ENCODE measurements at places on chromosomes 2 and 18.

DNA sequence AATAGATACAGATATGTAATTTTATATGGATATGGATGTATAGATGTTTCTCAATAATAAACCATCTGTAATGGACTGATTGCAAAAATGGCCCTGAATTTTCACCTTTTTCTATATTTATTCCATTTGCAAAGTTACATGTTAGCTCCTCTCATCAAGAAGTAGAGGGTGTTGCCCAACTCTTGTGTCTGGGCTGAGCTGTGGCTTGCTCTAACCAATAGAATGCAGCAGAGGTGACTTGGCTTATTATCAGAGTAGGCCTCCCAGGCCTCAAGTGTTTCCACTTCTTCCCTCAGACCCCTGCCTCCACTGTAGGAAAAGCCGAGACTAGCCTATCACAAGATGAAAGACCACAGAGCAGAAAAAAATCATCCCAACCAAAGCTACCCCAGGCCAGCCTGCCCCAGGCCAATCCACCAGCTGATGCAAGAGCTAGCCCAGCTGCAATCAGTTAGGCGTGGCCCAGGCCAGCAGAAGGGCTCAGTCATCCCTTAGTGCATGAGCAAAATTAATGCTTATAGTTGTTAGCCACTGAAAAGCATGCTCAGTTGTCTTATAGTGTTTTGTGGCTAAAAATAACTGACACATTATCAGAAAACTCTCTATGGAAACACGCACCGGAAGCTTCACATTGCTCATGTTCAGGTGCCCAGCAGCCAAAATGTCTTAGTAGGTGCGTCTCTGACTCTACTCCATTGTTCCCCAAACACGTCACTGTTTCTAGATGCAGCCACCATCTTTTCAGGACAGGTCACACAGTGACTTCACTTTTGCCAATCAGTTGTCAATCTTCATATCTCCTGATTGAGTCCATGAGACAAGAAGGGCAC, 464.0 kb downstream of the FBXO15 start:
- no peak overlapping the region for H3K27ac ChIP-seq
- H3K4me1 ChIP-seq: peaks cover 37% of the 10 kb centered on the region
- no peaks in the 10 kb centered on the region for H3K36me3 ChIP-seq
- no peak for DNase-seq

DNA sequence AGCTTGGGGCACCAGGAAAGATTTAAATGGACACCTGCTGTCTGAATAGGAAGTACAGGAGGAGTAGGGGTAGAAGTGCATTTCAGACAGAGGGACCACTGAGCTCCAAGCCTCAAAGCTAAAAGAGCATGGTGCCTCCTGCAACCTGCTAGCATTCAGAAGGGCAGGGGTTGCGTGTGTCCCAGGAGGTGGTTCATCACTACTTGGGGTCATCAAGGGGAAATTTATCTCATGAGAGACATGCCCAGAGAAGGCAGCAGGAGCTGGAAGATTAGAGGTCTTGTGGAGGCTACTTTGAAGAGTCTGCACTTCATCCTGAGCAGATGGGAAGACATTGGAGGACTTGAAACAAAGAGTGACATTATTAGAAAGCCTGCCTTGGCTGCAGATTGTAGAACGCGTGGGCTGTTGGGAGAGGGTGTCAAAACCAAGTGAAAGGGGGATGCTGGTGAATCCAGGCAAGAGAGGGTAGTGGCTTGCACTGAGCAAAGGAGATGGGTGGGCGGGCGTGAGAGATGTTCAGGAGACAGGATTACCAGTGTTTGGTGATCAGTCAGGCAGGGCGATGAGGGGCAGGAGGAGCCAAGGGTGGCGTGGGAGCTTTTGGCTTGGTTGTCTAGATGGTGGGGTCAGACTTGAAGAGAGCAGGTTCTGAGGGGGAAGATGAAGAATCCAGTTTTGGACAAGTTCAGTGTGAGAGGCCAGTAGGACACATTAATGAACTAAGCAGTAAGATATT, 154.0 kb downstream of the DYSF start:
- H3K4me1 ChIP-seq: peaks cover 40% of the 10 kb centered on the region
- H3K4me3 ChIP-seq: no peak overlapping the region
- H3K27ac ChIP-seq: no peak overlapping the region
- H3K27me3 ChIP-seq: peaks cover 32% of the 10 kb centered on the region
- no peaks in the 10 kb centered on the region for H3K36me3 ChIP-seq

DNA sequence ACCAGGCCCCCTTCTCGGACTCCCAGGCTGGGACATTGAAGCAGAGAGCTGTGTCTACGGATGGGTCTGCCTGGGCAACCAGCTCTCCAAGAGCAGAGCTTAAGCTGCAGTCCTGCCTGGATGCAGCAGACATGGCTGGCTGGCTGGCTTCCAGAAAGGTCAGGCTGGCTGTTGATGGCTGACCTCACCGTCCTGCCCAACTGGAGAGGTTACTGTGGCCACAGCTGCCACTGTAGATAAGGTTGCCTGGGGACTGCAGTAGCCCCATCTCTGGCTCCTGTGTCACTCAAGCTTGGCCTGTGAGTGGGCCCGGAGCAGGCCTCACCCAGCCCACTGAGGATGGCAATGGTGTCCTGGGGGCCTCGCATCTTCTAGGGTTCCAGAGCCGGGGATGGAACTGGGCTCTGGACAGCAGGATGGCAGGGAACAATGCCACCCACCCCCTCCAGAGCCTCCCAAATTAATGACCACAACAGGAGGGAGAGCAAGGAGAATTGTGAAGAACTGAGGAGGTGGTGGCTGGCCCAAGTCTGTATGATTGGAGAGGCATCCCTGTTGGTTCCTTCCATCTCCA, 37.0 kb upstream of the FOSL2 start:
- no peak overlapping the region for H3K27ac ChIP-seq
- H3K36me3 ChIP-seq: no peaks in the 10 kb centered on the region
- peaks cover 60% of the 10 kb centered on the region for H3K4me1 ChIP-seq
- peak; percentile 45 for DNase-seq
- peaks cover 4% of the 10 kb centered on the region for H3K27me3 ChIP-seq

GRCh38 chr2:237923481-237924163, 43.2 kb upstream of the UBE2F start:
- H3K4me1 ChIP-seq: no peaks in the 10 kb centered on the region
- peaks cover 12% of the 10 kb centered on the region for H3K27me3 ChIP-seq
- no peaks in the 10 kb centered on the region for H3K36me3 ChIP-seq
- no peak overlapping the region for H3K27ac ChIP-seq
- DNase-seq: peak; percentile 91
- no peak overlapping the region for H3K4me3 ChIP-seq

DNA sequence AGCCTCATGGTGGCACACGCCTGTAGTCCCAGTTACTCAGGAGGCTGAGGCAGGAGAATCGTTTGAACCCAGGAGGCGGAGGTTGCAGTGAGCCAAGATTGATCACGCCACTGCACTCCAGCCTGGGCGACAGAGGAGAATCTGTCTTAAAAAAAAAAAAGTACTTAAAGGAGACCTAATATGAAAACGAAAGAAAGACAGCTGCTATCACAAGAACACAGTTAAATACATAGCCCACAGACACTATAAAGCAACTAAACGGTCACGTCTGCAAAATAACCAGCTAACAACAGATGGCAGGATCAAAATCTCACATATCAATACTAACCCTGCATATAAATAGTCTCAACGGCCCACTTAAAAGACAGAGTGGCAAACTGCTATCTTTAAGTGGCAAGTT, 43.9 kb upstream of the TACR1 start:
- H3K4me1 ChIP-seq: no peaks in the 10 kb centered on the region
- H3K27me3 ChIP-seq: no peaks in the 10 kb centered on the region
- peaks cover 5% of the 10 kb centered on the region for H3K36me3 ChIP-seq
- no peak overlapping the region for H3K27ac ChIP-seq
- DNase-seq: no peak
- H3K4me3 ChIP-seq: no peak overlapping the region

- H3K4me3 ChIP-seq: no peak overlapping the region
- DNase-seq: no peak
- H3K4me1 ChIP-seq: no peaks in the 10 kb centered on the region
- peaks cover 5% of the 10 kb centered on the region for H3K36me3 ChIP-seq
- no peak overlapping the region for H3K27ac ChIP-seq
These were observed 293.9 kb upstream of the ERBB4 start for GRCh38 chr2:212832211-212833195.

- no peak for DNase-seq
- H3K36me3 ChIP-seq: peaks cover 36% of the 10 kb centered on the region
- peak overlapping the region; percentile 13 for H3K27ac ChIP-seq
- no peaks in the 10 kb centered on the region for H3K27me3 ChIP-seq
These were observed 125.1 kb downstream of the TANC1 start for GRCh38 chr2:159093497-159093896.

DNA sequence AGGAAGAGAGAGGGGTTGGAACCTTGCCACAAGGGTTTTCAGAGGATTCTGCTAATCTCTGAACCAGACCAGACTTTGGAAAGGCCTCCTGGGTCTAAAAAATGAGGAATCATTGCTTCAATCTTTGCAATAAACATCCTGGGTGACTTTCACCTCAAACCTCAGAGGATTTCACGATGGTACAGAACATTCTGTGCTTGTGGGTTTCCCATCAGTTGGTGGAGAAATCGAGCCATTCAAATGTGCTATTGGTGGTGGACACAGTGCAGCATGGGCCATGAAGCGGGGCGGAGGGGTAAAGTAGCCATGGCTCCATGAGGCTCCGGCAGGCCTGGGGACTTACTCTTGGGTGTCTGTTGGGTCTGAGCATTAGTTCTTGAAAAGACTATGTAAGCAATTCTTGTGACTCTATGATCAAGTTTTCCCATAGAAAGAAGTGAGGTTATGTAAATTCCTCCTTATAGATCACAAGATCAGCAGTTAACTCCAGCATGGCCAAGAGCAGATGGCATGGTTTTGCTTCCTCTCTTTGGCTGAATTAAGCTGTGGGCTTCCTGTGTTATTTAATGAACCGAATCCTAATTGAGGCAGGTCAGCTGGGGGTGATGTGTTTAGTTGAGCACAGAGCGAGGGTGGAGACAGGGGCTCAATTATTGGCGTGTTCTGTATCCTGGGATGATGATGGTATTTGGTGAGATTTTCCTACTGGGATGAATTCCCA, 1.9 kb upstream of the IL1R2 start:
- peaks cover 14% of the 10 kb centered on the region for H3K4me1 ChIP-seq
- DNase-seq: no peak
- H3K27me3 ChIP-seq: peaks cover 8% of the 10 kb centered on the region
- H3K27ac ChIP-seq: no peak overlapping the region
- H3K4me3 ChIP-seq: no peak overlapping the region
- no peaks in the 10 kb centered on the region for H3K36me3 ChIP-seq

DNA sequence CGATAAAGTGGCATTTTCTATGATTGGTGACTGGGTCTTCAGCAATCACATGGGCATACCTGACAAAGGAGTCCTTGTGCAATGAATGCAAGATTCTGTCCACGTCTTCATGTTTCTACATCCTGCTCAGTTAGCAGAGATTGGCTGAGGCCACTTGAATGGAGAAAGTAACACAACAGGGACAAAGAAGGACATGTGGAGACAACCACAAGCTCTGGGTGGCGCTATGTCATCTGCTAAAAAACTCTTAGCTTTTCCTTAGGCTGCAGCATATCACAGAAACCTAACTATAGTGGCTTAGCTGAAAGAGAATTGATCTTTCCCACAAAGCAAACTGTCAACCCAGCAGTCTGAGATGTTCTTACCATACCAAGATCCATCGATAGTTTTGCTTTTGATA, 1109.7 kb downstream of the SOCS6 start:
- peak; percentile 22 for DNase-seq
- H3K27ac ChIP-seq: no peak overlapping the region
- H3K36me3 ChIP-seq: no peaks in the 10 kb centered on the region

Measured in nephron progenitor cell (in vitro differentiated cells).